Testis (tissue), 5 donors: ENCODE measurements at places on chromosomes 4 and X.

DNA sequence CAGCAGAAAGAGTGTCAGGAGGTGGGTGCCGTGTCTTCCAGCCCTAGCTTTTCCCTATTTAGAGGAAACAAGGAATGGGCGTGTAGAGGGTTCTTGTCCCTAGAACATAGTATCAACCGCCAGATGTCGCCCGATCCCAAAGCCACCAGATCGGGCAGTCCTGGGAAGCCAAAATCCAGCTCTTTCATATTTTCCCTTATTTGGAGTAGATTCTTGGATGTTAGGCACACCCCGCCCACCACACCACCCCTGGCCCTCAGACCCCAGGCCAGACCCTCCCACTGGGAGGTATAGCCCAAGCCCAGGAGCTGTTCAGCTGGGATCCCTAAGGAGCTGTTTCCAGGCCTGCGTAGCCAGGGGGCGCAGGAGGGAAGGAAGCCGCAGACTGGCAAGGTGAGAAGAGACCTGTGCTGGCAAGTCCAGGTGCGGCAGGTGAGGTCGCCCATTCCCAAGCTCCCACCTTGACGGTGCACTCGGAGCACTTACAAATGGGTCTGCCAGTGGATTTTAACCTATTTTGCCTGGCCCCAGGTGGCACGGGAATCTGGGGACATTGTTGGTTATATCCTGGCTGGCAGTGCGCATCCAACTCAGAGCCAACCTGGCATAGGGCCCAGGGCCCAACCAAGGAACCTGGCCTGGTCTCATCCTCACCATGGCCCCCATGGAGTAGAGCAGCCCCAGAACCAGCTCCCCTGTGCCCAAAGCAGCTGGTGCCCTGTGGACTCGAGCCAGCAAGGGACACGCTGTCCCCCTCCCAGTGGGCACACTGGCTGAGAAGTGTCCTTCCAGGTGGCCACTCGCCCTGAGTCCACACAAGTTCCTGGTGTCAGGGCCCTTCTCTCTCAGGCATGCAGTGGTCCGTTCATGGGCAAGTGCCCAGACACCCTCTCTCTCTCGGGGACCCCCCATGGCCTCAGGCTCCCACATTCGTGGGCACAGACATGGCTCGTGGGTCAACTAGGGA is 811 bp downstream of the FLNA start:
- peak; percentile 76 for DNase-seq

- no peak for DNase-seq
Observed at GRCh38 chr4:93334003-93334402, 494.6 kb upstream of the ATOH1 start.

DNA sequence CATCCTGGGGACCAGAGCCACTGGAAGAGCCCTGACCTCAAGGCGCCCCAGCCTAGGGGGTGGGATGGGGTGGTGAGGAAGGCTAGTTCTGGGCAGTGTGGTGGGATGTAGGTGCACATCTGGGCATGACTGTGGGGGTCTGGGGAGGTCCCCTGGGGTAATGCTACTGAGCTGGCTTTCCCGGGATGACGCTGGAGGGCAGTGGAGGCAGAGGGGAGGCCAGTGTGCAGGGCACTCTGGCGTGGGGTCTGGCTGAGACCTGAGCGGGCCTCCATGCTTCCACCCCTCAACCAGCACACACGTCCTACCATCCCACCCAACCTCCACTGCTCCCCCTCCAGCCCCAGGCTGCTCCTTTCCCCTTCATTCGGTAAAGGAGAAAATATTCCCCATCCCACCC is 4.8 kb upstream of the SH3BP2 start:
- DNase-seq: no peak

DNA sequence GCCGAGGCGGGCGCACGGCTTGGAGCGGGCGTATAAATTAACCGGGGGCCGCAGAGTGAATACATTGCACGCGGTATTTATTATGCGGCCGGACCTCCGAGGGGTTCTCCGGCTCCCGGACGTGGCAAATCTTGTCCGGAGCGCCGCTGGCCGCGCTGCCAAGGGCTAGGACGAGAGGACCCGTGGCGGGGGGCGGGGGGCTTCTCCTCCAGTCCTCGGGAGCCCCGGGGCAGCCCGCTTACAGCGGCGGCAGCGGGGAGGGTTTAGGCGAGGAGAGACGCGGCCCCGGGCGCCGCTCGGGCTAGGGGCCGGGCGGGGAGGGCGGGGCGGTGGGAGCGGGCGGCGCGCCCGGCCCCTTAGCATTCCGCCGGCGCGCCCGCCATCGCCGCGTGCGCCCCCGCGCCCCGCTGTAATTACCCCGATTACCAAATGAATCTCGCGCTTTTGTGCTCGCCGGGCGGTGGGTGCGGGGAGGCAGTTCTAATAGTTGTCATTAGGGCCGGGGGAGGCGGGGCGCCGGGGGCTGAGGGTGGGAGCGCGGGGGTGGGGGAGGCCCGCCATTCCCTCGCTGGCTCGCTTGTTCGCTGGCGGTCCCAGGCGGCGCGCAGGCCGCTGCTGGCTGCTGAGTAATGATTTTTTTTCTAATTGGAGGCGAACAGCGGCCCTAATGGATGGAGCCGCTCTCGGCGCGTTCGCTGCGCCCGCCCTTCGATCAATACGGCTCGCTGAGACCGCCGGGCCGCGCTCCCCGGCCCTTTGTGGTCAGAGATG is 276.6 kb downstream of the BCOR start:
- peak; percentile 45 for DNase-seq

DNA sequence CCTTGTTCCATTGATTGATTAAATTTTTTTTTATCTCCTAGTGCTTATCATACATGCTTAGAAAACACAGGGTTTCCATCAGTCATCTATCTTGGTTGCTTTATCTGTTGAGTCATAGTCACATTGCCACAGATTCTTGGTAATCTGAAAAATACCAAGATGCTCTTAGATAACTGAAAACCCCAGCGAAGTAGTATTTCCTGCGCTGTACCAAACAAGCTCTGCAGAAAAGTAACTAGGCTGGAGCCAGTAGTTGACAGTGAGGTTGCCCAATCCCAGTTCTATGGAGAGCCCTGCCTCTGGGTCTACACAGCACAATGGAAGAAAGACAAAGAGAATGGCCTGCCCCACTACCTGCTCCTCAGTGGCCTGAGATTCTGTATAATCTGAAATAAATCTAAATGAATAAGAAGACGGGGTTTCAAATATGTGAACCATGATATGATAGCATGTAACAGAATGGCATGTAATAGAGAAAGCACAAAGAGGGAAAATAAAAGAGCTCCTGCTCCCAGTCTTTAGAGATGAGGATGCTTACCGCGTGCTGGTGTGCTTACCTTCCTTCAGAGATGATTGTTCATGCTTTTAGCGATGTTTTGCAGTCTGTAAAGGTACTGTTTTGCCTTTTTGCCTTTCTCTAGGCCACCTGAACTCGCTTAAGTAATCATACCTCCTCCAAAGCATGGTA is 55.3 kb upstream of the RAPGEF2 start:
- DNase-seq: no peak

DNA sequence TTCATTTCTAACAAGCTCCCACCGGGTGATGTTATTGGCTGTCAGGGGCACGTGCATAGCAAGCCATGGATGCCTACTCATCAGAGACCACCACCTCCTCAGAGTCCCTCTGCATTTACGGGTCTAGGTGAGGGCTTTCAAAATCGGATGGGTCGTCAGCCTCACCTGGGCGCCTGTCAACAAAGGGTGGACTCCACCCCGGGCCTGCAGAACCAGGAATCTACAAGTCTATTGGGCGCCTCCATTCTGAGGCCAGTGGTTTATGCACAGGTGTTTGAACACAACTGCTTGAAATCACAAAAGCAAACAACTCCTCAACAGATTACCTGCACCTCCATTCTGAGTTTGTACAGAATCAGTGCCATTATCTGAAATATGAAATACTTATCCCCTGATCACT is 318.9 kb downstream of the PTTG2 start:
- DNase-seq: no peak

GRCh38 chrX:72351606-72352334 is 46.1 kb upstream of the CITED1 start:
- DNase-seq: no peak

- no peak for DNase-seq
Observed at GRCh38 chr4:52982255-52982945, 120.3 kb downstream of the RASL11B start.

DNA sequence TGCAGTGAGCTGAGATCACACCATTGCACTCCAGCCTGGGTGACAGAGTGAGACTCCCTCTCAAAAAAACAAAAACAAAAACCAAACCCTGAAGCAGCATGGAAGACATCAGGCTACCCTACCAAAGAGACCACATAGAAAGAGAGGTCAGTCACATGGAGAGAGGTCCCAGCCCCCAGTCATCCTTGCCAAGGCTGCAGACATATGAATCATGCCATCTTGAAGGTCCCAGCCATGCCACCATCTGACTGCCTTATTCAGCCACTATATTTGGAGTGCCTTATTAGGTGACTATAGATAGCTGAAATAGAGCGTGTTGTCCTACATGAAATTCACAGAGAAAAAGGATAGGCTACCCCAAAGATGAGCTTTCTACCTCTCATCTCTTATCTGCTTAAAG is 48.2 kb downstream of the SPINK2 start:
- DNase-seq: no peak

GRCh38 chrX:47208108-47208507 is 10.4 kb upstream of the CDK16 start:
- no peak for DNase-seq

DNA sequence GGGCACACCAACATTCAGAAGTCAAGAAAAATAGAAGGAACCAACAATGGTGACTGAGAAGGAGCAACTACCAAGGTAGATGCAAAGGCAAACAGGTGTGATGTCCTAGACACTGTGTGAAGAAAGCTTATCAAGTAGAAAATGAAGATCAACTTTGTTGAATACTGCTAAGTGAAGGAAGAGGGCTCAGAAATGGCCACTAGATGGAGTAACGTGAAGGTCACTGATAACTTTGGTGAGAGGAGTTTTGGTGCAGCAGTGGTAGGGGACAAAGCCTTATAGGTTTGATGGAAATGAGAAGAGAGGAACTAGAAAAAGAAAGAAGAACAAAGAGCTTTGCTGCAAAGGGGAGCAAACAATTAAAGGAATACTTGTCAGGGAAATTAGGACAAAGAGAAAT is 23.5 kb downstream of the OTC start:
- DNase-seq: no peak

DNA sequence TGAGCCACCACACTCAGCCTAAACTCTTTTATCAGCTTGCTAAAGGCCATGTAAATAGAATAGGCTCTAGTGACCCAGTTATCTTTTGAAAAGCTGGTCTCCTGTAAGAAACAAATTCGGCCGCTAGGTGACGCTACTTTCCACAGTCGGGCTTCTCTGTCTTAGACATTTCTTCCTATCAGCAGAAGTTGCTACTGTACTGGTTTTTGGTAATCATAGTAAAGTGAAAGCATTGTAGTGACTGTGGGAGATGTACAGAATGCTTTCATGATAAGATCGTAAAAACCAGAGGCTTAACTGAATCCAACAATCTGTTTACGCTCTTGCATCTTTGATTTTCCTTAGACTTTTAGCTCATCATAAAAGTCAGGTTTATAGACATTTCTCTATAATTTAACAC is 82.6 kb downstream of the GK start:
- peak; percentile 87 for DNase-seq

- DNase-seq: no peak
Observed at GRCh38 chrX:19560611-19561010, 45.3 kb upstream of the MAP3K15 start.

DNA sequence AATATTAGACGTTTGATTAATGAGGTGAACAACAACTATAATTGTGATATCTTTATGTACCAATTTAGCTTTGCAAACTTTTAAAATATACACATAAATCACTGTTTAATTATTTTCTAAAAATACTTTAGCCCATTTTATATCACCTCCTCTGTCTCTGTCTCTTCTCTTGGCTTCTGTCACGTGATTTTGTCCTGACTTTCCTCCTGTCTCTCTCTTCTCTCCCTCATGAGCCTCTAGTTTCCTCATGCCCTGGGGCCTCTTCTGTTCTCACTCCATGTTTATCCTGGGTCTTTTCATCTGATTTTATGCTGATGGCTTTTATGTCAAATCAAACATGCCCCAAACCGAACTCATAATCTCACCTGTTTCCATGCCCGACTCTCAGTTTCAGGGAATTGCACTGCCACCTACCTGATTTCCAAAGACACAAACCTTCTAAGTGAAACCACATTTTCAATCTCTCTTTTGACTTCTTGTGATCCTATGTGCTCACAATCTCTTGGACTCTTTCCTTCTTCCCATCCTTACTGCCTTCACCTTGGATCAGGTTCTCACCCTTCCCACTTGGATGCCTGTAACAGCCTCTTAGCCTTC is 303.0 kb upstream of the GALNT7 start:
- DNase-seq: no peak

- no peak for DNase-seq
Observed at GRCh38 chrX:17098516-17099247, 152.2 kb downstream of the REPS2 start.

GRCh38 chr4:21226637-21227538 is 526.6 kb downstream of the PACRGL start:
- no peak for DNase-seq

GRCh38 chrX:49175435-49176274 is 4.0 kb downstream of the PLP2 start:
- DNase-seq: no peak

- DNase-seq: no peak
Observed at GRCh38 chr4:14916554-14917297, 85.6 kb upstream of the CPEB2 start.

- DNase-seq: no peak
Observed at GRCh38 chr4:152296386-152296785, 239.5 kb downstream of the FBXW7 start.
